ENCODE measurements at places on chromosomes 4 and X.

- no peak for DNase-seq
Measured at GRCh38 chr4:132065940-132066495, 1083.1 kb upstream of the PCDH10 start.

- DNase-seq, result no peak
Measured at GRCh38 chr4:156596026-156596425, 375.6 kb downstream of the PDGFC start.

GRCh38 chrX:16137416-16138107 is 14.2 kb downstream of the GRPR start:
- DNase-seq, result no peak

DNA sequence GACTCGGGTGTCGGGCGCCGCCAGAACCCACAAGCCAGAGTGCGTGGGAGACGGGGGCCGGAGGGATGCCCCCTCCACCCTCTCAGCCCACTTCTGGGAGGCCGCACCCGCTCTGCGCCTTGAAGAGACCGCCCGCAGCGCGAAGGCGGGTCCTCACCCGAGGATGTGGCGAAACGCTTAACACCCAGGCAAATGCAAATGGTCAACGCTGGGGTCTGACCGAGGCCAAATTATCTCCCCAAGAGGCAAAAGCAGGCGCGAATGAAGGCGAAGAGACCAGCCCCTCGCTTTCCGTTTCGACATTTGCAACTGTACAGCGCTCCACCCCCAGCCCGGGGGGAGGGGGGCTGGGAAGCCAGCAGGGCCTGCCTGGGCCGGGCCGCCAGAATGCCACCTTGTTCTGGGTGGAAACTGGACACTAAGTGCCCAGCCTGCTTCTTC is 137.7 kb upstream of the ZIC3 start:
- no peak for DNase-seq

GRCh38 chrX:8310409-8310808 is 139.3 kb upstream of the VCX2 start:
- DNase-seq, result no peak

GRCh38 chr4:12178614-12179610 is 750.2 kb upstream of the HS3ST1 start:
- DNase-seq, result no peak

Data from GM04503 (cell line).